Stimulated activated naive CD4-positive, alpha-beta T cell treated with Interleukin-2 at 50 U/mL for 16 hours (primary cell): ENCODE measurements at places on chromosomes 6 and 20.
A peak's percentile ranks its signal among the peaks of the same experiment; 100 is the strongest.

- no peak for DNase-seq
Measured at GRCh38 chr20:23680146-23680545, 8.7 kb downstream of the CST4 start.

GRCh38 chr20:41175727-41176330 lies 38.5 kb downstream of the PLCG1 start:
- no peak for DNase-seq

DNA sequence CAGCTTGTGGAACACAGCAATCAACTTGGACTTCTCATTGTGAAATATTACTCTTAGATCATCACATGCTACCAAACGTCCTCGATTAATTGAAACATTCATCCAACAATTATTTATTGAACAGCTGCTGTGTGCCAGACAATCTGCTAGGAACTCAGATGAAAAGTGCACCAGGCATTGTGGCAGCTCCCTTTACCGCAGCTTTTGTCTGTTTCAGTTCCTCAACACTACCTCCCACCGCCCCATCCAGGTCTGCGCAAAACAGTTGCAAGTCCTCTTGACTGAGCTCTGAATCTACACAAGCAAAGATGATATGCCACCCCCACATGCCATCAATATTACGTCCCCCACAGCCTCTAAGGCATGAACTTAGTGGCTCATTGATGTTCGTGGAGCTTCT lies 1094.4 kb upstream of the MAP3K7 start:
- DNase-seq: no peak

- DNase-seq: peak; percentile 22
Measured at GRCh38 chr6:90294614-90294988, 2.0 kb downstream of the BACH2 start.

DNA sequence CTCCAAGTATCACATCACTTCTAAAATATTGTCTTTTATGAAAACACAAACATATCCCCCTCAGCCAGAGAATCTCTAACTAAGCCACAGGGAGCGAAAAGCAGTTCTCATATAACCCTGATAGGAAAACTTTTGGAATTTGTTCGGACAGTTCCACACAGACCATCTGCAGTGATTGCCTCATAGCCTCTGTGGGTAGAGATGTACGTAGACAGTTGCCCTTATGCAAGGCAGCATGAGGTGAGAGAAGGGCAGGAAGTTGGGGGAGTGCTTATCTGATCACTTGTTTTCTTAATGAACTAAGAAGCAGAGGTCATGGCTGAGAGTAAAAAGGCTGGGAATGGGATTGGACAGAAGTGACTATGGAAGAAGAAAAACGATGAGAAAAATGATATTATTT lies 39.6 kb downstream of the SLC23A2 start:
- no peak for DNase-seq
